ENCODE measurements at places on chromosomes 7 and 10. TPM values are rescaled to one million over a fixed set of nuclear protein-coding genes. Genes with fewer than 3 reads are reported as not detected.

GRCh38 chr10:129444359-129444758 is 22.7 kb upstream of the MGMT start:
- H3K4me1 ChIP-seq = peaks cover 7% of the 10 kb centered on the region
- H3K4me3 ChIP-seq = no peak overlapping the region
- DNase-seq = no peak
- H3K27me3 ChIP-seq = peaks cover 53% of the 10 kb centered on the region
- no peaks in the 10 kb centered on the region for H3K36me3 ChIP-seq
- H3K27ac ChIP-seq = no peak overlapping the region

The SUGCT gene
- total RNA-seq = 5.7 TPM

DNA sequence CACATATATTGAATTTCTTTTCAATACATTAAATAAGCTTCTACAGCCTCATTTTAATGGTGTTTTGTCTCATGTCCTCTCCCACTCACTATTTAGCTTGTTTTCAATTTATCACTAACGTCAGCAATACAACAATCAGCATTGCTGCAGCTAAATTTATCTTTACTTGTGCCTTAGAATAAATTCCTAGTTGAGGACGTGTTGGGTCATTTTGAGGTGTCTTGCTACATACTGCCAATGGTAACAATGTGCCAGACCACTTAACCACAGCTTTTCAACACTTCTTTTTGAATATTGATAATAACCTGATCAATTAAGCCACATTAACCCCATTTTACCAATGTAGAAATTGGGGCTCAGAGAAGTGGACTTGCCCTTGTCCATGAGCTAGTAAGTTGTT is 26.0 kb downstream of the FRMPD2 start:
- no peak overlapping the region for H3K27ac ChIP-seq
- no peak overlapping the region for H3K4me3 ChIP-seq
- no peaks in the 10 kb centered on the region for H3K36me3 ChIP-seq
- peaks cover 4% of the 10 kb centered on the region for H3K27me3 ChIP-seq
- no peak for DNase-seq

- no peak overlapping the region for H3K27ac ChIP-seq
- peaks cover 3% of the 10 kb centered on the region for H3K4me1 ChIP-seq
- no peaks in the 10 kb centered on the region for H3K27me3 ChIP-seq
- H3K4me3 ChIP-seq = no peak overlapping the region
These were observed 174.2 kb upstream of the FAM171A1 start for GRCh38 chr10:15545266-15545665.

- H3K4me1 ChIP-seq = no peaks in the 10 kb centered on the region
- peaks cover 28% of the 10 kb centered on the region for H3K27me3 ChIP-seq
- H3K27ac ChIP-seq = no peak overlapping the region
- DNase-seq = no peak
- H3K36me3 ChIP-seq = no peaks in the 10 kb centered on the region
These were observed 15.4 kb upstream of the GIMAP8 start for GRCh38 chr7:150435047-150435389.

GRCh38 chr7:114799628-114800028 is 122.3 kb upstream of the MDFIC start:
- H3K4me1 ChIP-seq = no peaks in the 10 kb centered on the region
- peaks cover 3% of the 10 kb centered on the region for H3K27me3 ChIP-seq
- H3K36me3 ChIP-seq = no peaks in the 10 kb centered on the region
- H3K27ac ChIP-seq = no peak overlapping the region

DNA sequence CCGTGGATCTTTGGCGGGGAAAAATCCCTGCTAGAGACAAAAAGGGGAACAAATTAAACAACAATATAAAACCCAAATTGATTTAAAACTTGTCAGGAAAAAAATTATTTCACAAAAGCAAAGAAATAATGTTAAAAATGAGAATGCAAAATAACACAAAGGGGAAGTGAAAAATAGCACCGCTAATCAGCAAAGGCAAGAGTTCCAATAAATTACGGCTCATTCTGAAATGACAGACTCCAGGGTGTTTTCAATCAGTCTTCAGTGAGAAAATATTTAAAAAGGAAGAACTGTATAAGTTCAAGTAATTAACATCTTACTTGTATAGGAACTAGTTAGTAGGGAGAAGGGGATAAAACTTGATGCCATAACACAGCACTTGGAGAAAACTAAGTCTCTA is 336.8 kb downstream of the LRRTM3 start:
- no peak for DNase-seq
- peaks cover 10% of the 10 kb centered on the region for H3K4me1 ChIP-seq
- peak overlapping the region; percentile 15 for H3K27ac ChIP-seq
- no peak overlapping the region for H3K4me3 ChIP-seq

The LIPA gene
- total RNA-seq = 19.5 TPM

DNA sequence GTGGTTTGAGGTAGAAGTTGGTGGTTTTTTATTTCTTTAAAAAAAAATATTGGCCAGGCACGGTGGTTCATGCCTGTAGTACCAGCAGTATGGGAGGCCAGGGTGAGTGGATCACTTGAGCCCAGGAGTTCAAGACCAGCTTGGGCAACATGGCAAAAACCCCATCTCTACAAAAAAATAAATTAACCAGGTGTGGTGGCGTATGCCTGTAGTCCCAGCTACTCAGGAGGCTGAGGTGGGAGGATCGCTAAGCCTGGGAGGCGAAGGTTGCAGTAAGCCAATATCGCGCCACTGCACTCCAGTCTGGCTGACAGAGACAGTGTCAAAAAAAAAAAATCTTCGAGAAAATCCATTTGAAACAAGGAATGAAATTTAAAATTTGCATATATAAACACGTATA is 1.1 kb downstream of the IL2RA start:
- no peaks in the 10 kb centered on the region for H3K36me3 ChIP-seq
- no peak overlapping the region for H3K27ac ChIP-seq
- peaks cover 19% of the 10 kb centered on the region for H3K27me3 ChIP-seq
- DNase-seq = no peak
- no peaks in the 10 kb centered on the region for H3K4me1 ChIP-seq

The OR2A12 gene
- total RNA-seq = not detected

- no peaks in the 10 kb centered on the region for H3K27me3 ChIP-seq
- H3K27ac ChIP-seq = no peak overlapping the region
- H3K36me3 ChIP-seq = no peaks in the 10 kb centered on the region
- DNase-seq = no peak
These were observed 24.0 kb downstream of the ZEB1 start for GRCh38 chr10:31343009-31343408.
